COR-L47 (cell line): ENCODE measurements at places on chromosomes 11 and 22.

DNA sequence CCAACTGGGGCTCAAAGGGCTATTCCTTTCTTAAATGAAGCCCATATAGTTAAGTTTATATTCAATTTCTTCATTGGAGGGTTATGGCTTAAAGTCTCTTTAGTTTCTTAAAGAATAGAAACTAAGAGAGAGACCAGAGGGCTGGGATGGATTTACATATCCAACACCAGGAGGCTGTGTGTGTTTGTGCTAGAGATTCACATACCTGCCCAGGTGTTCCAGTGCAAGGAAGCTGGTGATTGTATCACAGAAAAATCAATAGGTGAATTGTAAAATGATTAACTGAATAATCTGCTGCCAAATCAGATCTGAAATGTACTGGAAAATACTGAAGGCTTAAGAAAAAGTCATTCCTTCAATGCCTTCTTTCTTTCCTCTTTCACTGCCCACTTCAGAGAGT is 148.2 kb upstream of the BDNF start:
- DNase-seq: no peak

DNA sequence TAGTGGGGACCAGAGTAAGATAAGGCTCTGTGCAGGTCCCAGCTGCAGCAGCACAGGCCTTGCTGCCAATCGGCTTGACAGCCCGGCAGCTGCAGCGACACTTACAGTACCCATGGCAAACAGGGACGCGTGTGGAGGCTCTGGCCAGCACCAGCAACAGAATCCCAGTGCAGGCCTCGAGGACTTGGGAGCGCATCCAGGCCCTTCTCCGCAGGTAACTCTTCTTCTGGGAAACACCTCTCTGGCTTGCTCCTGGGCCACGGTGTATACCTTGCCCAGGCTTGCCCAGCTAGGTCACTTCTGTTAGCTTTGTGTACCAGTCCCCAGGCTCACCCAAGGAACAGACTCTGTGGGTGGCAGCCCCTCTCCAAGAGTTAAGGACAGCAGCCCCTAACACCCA is 126.7 kb downstream of the CTTN start:
- DNase-seq: no peak

DNA sequence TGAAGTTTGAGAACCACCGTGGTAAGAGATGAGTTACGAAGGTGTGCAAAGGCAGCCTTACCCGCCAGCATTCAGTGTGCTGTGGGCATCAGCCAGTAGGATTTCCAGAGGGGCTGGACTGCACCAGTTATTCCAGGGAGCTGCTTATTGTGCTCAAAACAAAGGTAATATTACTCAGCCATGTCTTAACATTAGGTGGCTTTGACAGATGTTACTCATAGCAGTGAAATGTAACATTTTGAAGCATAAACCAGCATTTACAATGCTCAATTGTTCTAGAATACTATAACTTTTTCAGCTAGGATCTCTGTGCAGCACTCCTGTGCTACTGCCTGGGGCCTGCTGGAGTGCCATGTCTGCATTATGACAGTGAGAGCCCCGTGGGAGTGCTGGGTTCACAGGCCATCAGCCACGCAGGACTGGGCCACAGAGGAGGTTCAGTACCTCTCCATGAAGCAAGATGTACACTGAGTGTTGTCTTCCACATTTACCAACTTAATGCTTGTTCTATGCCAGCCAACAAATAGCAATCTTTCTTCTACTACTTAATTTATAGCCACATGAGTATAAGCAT is 238.1 kb downstream of the CADM1 start:
- DNase-seq: no peak

DNA sequence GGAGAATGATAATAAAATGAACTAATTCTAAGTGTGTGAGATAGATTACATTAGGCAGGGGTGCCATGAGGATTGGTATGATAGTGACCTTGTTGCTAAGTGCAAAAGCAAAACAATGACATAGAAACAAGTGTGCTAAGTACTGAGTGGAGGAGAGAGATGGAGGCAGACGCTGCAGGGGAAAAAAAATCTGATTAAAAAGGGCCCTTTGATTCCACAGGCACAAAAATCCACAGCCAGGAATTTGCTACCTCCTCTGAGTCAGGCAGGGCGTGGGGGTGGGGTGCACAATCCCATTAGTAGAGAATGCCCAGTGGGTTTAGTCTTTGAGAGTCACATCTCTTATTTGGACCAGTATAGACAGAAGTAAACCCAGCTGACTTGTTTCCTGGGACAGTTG is at the start of gene CNTF:
Gene CNTF, plus strand, starts transcription at position 322 of the 400 bp plus-strand sequence. CDS start 88 bp downstream, outside the sequence.
- no peak for DNase-seq

- DNase-seq: no peak
Measured at GRCh38 chr11:67367761-67368227, 5.6 kb downstream of the CLCF1 start.

DNA sequence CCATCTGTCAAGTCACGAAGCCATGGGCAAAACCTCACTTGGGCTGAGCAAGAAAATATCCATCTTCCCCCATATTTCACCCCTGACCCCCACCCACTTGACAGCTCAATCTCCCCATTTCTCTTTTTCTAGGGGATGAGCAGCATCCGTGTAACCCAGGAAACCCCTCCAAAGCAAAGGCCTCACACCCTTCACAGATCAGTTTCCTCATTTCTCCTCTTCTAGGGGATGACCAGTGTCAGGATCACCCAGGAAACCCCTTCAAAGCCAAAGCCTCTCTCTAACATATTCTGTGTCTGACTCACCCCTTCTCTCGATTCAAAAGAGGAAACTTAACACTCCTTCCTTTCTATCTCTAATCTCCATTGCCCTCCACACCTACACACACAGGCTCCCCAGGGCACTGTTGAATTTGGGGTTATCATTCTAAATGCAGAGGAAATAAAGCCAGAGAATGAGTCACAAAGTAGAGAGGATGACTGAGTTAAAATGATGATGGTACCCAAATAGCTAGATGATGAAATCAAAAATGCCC is 439.7 kb downstream of the BUD13 start:
- DNase-seq: no peak

DNA sequence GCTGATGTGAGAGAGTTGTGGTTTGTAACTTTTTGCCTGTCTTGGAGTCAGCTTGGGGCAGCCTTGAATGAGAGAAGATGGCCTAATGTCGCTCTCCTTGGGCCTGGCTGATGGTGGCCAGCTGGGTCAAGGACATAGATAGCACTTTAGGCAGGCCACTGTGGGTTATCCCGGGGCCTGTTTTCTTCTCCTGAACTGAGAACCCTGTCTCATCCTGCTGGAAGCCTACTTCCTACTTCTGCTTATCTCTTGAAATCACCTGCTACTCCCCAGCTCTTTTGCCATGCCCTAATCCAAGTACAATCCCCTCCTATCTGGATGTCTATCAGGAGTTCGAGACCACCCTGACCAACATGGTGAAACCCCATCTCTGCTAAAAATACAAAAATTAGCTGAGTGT is 49.5 kb downstream of the OSBP2 start:
- DNase-seq: no peak

GRCh38 chr11:23212807-23213206 is 352.5 kb upstream of the CCDC179 start:
- DNase-seq: peak; percentile 5

DNA sequence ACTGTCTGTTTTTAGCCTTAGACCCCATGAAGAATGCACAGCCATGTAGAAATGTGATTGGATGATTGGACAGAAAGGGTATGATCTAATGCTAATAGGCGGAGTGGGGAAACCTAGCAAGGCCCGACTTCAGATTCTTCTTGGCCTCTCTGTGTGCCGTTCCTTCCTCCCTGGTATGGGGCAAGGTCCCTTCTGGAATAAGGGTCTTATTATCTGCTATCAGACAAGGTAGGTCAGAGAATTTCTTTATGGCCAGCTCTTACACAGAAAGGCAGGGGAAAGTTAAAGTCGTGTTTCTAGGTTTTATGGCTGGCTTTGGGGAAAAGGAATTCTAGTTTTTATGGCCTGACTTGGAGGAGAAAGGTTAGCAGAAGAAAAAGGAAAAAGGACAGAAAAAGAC is 30.6 kb downstream of the DBX1 start:
- DNase-seq: no peak

- no peak for DNase-seq
Measured at GRCh38 chr11:59523541-59523940, 12.2 kb downstream of the OR4D9 start.

- DNase-seq: no peak
Measured at GRCh38 chr22:50459496-50460140, 15.2 kb downstream of the SBF1 start.

GRCh38 chr11:102325088-102325487 is 7.8 kb downstream of the BIRC3 start:
- no peak for DNase-seq

GRCh38 chr11:8828046-8828445 is 82.9 kb upstream of the AKIP1 start:
- DNase-seq: no peak

GRCh38 chr11:119990309-119991021 is 147.4 kb downstream of the TRIM29 start:
- no peak for DNase-seq

- DNase-seq: no peak
Measured at GRCh38 chr22:36457688-36458450, 23.6 kb downstream of the TXN2 start.

DNA sequence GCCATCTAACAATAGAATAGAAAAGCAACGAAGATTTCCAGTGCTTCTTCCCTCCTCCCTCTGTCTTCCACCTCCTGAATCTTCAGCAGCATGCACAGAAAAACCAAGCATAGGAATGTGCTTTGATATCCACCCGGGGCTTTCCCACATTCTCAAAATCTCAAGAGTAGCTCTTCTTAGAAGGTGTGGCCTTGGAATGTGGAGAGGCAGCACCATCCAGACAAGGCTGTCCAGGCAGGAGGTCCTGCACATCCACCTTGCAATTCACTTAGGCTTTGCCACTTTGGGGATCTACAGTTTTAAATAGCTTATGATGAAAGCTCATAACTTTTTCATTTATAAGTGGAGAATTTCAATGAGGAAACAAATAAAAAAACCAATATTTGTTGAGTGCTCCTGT is 72.9 kb downstream of the KIRREL3 start:
- no peak for DNase-seq

- DNase-seq: no peak
Measured at GRCh38 chr22:45290410-45290936, 5.7 kb downstream of the UPK3A start.

- no peak for DNase-seq
Measured at GRCh38 chr11:134512571-134513538, 100.8 kb upstream of the B3GAT1 start.

DNA sequence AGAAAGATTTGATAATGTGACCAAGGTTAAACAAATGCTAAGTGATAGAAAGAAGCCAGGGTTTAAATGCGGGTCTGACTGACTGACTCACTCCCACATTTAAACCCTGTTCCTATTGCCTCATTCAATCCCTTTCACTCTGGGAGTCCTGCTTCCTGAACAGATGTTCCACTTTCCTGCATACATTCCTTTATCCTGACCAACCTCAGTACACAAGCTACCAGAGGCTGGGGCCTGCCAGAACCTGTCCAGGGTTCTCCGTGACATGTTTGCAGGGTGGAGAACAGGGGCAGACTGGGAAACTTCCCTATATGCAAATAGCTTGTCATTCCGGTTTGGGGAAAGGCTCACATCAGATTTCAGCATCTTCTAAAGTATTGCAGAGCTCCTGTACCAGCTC is 3.0 kb upstream of the ANKK1 start:
- DNase-seq: no peak

- no peak for DNase-seq
Measured at GRCh38 chr11:31986201-31986889, 104.5 kb upstream of the RCN1 start.

- peak; percentile 70 for DNase-seq
Measured at GRCh38 chr22:48528221-48528915, 1299.3 kb downstream of the BRD1 start.

DNA sequence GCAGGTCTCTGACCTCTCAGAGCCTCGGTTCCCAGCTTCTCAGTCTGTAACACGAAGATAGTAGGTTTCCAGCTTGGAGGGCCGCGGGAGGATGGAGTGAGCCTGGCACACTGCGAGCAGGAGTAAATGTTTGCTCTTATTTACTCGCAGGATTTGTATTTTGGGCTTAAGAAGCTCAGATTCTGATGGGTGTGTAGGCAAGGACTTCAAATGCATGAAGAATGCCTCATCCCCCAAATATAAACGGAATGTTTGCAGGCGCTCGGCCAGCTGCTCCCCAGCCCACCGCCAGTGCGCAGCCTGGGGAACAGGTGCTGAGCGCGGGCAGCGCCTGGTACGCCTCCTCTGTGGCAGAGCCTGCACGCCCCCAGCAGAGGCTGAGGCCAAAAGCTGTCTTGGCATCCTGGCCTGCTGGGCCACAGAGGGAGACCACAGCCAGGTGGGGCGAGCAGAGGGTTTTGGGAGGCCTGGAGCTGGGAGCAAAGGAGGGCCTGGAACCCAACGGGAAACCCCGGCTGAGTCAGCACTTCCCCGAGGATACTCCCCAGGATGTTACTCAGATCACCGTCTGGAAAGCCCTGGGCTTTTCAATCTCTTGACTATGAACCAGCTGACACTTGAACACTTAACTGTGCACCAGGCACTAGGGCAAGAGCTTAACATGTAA is 9.4 kb downstream of the EHD1 start:
- no peak for DNase-seq

DNA sequence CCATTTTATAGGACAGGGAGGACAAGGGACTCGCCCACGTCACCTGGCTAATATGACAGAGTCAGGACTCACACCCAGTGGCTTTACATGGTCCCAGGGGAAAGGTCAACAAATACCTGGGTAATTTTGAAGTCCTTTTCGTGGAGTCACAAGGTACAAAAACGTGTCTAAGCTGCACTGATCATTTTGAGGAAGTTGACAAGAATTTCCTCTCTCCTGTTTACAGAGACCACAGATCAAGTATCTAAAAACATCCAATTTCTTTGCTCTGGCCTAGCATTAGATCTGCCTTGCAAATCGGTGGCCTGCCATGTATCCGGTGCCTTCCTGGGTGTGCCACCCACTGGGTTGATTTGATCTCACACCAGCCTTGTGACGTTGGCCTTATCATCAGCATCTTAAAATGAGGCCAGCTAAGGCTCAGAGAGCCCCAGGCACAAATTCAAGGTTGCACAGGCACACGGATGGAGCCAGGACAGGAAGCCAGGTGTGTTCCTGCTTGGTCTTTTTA is 17.6 kb downstream of the GDPD5 start:
- DNase-seq: no peak

DNA sequence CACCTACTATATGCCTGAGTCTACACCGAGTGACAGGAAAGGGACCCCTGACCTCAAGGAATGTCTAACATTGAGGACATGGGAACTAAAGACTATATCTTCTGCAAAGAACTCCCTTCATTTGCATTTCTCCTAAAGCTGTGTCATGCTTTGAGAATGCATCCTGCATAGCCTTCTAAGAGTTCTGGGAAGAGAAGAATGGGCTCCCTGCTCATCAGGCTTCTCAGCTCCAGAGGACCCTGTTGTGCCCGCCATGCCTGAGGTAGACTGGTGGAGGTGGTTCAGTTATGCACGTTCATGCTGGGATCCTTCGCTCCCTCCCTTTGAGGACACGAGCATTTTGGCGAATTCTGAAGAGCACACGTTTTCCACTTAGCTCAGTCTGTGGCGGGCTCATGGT is 63.3 kb downstream of the GRIK4 start:
- no peak for DNase-seq

GRCh38 chr11:27254744-27255446 is 108.1 kb downstream of the CCDC34 start:
- no peak for DNase-seq

- no peak for DNase-seq
Measured at GRCh38 chr11:2825261-2825888, 60.2 kb downstream of the CDKN1C start.
